ENCODE measurements at places on chromosomes 3 and 15. TPM values are rescaled to one million over a fixed set of nuclear protein-coding genes. Genes with fewer than 3 reads are reported as not detected.

DNA sequence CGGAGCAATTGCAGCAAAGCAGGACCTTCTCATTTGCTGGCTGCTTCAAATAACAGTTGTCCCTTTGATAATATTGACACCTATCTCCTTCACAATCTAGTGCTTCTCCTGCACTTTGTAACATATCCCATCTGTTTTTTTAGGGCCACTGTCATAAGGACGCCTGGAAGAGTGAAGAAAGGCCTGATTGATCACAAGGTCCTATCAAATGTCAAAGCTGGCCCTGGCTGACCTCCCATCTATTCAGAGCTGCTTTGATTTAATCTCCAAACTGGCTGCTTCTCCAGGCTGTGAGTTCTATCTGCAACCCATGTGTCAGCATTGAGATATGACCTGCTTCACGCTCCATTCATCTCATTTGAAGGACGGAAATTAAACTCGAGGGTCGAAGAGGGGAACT is 601.2 kb upstream of the KCNMB2 start:
- no peaks in the 10 kb centered on the region for H3K27me3 ChIP-seq
- no peak for DNase-seq
- no peaks in the 10 kb centered on the region for H3K36me3 ChIP-seq
- H3K4me1 ChIP-seq: no peaks in the 10 kb centered on the region
- H3K4me3 ChIP-seq: no peak overlapping the region
- no peak overlapping the region for H3K27ac ChIP-seq

- H3K27me3 ChIP-seq: no peaks in the 10 kb centered on the region
- peak overlapping the region; percentile 80 for H3K4me3 ChIP-seq
- DNase-seq: no peak
- peaks cover 20% of the 10 kb centered on the region for H3K4me1 ChIP-seq
- peaks cover 4% of the 10 kb centered on the region for H3K36me3 ChIP-seq
Observed at GRCh38 chr3:15601046-15601398, 347 bp downstream of the HACL1 start.

DNA sequence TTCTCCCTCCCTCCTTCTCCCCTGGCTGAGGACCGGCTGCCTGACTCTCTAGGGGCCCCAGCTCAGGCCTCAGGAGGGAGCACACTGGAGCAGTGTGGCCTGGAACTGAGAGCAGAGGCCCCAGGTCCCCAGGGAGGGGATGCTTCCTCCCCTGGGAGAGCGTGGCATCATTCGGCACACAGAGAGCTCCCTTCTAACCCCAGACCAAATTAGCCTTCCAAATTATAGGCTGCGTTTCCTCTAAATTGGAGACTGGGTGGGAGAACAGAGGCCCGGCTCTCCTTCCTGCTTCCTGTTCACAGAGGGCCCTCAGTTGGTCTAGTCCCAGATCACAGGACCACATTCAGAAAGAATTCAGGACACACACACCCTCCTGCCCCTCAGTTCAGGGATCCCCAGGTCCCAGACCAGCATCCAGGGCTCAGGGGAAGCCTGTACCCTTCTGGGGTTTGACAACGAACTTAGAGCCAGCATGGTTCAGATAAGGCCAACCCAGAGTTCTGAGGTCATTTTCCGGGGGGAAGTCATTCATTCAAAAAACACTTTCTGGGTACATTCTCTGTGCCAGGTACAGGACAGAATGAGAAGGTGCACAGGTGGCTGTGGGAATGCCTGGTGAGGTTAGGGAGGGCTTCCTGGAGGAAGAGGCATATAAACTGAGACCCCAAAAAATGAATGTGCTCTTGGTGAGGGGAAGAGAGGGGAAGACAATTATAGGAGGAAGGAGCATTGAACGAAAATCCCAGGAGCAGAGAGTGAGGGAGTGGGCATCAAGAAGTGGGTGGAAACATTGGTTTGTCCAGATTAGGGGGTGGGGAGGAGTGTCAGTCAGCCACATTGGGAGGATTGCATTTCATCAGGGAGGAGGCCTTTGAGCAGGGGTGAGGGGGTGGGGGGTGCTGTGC is 28.4 kb upstream of the RPL29 start:
- no peaks in the 10 kb centered on the region for H3K36me3 ChIP-seq
- H3K4me1 ChIP-seq: no peaks in the 10 kb centered on the region
- DNase-seq: no peak
- H3K4me3 ChIP-seq: peak overlapping the region; percentile 35

- H3K27ac ChIP-seq: no peak overlapping the region
- H3K36me3 ChIP-seq: no peaks in the 10 kb centered on the region
- H3K4me1 ChIP-seq: no peaks in the 10 kb centered on the region
- no peak for DNase-seq
Observed at GRCh38 chr3:51751287-51751686, 27.8 kb downstream of the IQCF6 start.

GRCh38 chr3:195397524-195397923 is 45.3 kb downstream of the ACAP2 start:
- H3K36me3 ChIP-seq: no peaks in the 10 kb centered on the region
- peaks cover 22% of the 10 kb centered on the region for H3K4me1 ChIP-seq
- no peak for DNase-seq
- H3K4me3 ChIP-seq: no peak overlapping the region

GRCh38 chr15:99683000-99683670 is 50.1 kb downstream of the LYSMD4 start:
- no peak overlapping the region for H3K4me3 ChIP-seq
- peaks cover 23% of the 10 kb centered on the region for H3K36me3 ChIP-seq
- DNase-seq: no peak
- no peaks in the 10 kb centered on the region for H3K4me1 ChIP-seq

GRCh38 chr3:37864904-37865303 is 3.2 kb downstream of the CTDSPL start:
- H3K27me3 ChIP-seq: no peaks in the 10 kb centered on the region
- H3K36me3 ChIP-seq: no peaks in the 10 kb centered on the region
- DNase-seq: no peak
- H3K27ac ChIP-seq: no peak overlapping the region

FBXO40 gene
- 187 TPM for total RNA-seq

DNA sequence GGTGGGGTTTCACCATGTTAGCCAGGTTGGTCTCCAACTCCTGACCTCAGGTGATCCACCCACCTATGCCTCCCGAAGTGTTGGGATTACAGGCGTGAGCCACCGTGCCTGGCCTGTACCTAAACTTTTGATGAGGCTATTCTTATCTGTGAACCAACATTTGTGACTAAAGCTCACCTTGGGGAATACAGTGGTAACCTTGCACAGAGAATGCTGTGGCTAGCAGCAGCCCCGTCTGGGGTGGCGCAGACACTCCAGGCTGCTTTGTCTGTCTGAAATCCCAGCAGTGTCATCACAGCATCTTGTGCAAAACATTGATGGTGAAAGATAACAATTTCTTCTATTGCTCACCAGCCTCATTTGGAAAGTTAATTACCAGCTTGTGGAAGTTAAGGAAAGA is 58.9 kb downstream of the CMTM8 start:
- H3K4me3 ChIP-seq: no peak overlapping the region
- no peaks in the 10 kb centered on the region for H3K27me3 ChIP-seq
- H3K36me3 ChIP-seq: no peaks in the 10 kb centered on the region
- H3K27ac ChIP-seq: no peak overlapping the region
- DNase-seq: no peak

DNA sequence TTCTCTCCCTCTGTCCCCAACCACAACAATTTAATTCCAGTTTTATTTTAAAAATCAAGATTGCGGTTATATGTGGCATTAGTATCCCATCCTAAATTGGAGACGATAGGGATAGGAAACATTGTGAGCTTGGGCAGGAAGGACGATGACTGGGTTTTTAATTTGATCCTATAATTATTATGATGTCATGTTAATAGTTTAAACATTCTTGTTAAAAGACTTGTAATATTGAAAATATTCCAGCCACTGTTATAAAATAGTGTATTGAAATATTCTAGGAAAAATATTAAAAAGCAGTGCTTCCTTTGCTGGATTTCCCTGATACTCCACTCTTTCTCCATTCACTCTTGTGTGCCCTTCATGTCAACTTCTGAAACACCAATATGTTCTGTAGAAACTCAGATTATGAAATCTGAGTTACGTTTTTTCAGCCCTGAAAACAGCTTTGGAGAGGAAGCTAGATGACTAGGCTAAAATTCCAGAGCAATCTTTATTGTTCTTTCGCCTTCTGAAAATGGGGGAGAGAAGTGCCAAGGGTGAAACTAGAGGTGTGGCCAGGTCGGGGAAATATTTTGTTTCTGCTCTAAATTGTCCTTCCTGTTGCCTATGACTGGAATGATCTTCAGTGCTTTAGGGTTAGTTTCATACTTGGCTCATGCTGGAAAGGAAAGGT is 46.1 kb upstream of the MAP3K13 start:
- H3K27me3 ChIP-seq: no peaks in the 10 kb centered on the region
- no peak overlapping the region for H3K4me3 ChIP-seq
- no peaks in the 10 kb centered on the region for H3K36me3 ChIP-seq
- no peak for DNase-seq
- peak overlapping the region; percentile 19 for H3K27ac ChIP-seq
- no peaks in the 10 kb centered on the region for H3K4me1 ChIP-seq

IGSF10 gene
- total RNA-seq: 5.7 TPM

DNA sequence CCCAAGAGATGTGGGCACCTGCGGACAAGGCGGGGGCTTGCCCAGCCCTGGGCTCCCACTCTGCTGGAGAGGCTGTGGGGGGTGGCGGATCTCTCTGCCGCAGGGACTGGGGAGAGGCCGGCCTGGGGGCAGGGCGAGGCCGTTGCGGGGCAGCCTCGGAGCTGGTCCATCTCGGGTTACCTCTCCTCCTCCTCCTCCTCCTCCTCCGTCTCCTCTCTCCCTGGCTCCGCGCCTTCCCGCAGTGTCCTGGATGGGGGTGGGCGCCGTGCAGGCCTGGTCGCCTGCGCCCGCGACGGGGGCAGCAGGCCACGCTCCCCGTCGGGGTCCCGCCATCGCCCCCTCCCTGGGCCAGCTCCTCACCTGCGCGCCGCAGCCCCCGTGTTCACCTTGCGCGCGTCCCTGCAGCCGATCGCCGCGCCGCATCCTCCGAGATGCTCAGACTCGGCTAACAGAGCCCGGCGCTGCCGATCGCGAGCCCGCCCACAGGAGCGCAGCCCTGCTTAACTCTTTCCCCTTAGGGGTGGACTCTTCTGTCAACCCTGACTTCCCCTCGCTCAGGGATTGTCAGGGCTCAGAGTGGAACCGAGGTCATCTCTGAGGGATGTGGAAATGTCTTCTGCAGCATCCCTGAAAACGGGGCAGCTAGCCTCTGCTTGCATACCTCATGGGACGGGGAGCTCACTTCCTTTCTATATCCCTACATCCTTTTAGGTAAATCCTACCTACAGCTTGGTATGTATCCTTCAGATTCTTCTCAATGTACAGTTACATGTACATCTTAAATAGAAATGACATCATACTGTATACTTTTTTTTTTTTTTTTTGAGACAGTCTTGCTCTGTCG is at the start of gene PRRT3:
Gene PRRT3 (minus strand): TSS at position 447 of the 844 bp plus-strand sequence. CDS start 2,293 bp downstream, outside the sequence.
- peak within 1 kb of the TSS; percentile 55 for H3K4me3 ChIP-seq
- H3K27me3 ChIP-seq: no peaks in the 10 kb centered on the region
- H3K4me1 ChIP-seq: no peaks in the 10 kb centered on the region
- no peak within 1 kb of the TSS for H3K27ac ChIP-seq
- H3K36me3 ChIP-seq: no peaks in the 10 kb centered on the region

DNA sequence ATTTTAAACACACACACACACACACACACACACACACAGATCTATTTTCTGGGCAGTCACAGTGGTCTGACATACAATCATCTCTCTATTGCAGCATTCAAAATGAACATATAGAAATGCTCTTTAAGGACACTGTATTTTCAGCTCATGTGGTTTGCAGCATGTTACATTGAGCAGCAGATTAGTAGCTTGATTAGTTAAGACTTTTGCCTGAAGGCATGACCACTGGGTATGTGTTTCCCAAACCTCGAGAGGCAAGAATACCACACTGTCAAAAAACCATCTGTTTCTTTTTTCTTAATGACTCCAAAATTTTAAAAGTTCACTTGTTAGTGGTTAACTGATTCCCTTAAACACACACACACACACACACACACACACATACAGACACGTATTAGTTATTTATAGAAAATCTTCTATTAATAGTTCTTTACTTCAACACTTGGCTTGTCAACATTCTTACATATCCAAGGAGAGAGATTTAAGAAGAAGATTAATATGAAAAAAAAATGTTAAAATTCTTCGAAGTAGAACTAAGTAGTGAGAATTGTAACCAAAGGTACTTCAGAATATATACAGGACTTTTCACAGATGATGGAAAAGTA is 518.2 kb downstream of the CADM2 start:
- H3K27me3 ChIP-seq: no peaks in the 10 kb centered on the region
- no peak overlapping the region for H3K27ac ChIP-seq
- H3K4me1 ChIP-seq: no peaks in the 10 kb centered on the region
- no peak overlapping the region for H3K4me3 ChIP-seq

DNA sequence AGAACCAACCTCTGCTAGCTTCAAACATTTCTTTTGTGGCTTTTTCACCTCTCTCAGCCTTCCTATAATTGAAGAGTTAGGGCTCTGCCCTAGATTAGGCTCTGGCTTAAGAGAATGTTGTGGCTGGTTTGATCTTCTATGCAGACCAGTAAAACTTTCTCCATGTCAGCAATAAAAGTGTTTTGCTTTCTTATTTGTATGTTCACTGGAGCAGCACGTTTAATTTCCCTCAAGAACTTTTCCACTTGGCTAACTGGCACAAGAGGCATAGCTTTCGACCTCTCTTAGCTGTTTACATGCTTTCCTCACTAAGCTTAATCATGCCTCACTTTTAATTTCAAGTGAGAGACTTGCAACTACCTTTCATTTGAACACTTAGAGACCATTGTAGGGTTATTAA is 964.7 kb downstream of the ROBO2 start:
- no peak overlapping the region for H3K27ac ChIP-seq
- no peak overlapping the region for H3K4me3 ChIP-seq
- no peaks in the 10 kb centered on the region for H3K36me3 ChIP-seq
